ENCODE measurements at places on chromosomes 7 and 10.
A peak's percentile ranks its signal among the peaks of the same experiment; 100 is the strongest.

DNA sequence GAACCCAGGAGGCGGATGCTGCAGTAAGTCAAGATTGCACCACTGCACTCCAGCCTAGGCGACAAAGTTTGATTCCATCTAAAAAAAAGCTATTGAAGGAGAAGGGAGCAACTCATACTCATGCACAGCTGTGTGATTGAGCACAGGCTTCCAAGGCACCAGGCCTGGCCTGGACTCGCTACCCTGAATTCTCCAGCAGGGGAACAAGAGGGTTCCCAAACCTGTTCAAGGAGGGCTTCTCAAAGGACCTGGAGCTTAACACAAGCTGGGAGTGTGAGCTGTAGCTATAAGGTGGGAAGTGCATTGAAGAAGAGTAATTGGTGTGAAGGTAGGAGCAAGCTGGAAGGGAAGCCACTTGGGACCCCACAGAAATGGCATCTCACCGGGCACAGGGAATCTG lies 15.1 kb upstream of the DDIT4 start:
- H3K36me3 ChIP-seq, result no peaks in the 10 kb centered on the region
- peaks cover 63% of the 10 kb centered on the region for H3K4me1 ChIP-seq
- H3K27ac ChIP-seq, result peak overlapping the region; percentile 79
- no peak for DNase-seq
- H3K4me3 ChIP-seq, result no peak overlapping the region
- no peaks in the 10 kb centered on the region for H3K27me3 ChIP-seq

DNA sequence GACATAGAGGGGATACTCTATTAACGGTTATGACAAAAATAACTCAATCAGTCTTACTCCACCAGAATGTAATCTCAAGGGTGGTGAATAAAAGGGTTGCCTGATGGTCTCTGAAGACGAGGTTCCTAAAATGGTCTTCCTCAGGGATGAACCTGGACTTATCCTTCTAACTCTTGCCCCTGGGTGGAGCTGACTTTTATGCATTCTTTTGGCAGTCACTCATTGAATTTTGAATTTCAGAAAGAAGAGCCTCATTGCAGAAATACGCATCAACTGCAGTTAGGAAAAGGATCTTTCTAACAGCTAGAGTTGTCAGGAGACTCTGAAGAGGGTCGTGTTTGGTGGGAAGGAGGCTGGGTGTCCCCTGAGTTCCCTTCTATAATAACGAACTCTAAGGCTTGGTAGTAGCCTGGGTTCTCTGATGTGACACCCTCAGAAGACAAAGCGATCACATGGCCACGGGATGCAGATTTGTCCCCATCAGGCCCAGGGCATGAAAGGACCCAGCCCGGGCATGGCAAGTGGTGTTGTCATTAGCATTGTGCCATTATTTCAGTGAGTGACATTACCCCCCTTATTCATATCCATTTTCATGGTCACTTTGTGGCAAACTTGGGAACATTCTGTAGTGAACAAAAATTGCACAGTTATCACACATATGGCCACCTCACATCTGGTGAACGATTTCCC lies 58.6 kb upstream of the JCAD start:
- DNase-seq, result no peak
- peaks cover 19% of the 10 kb centered on the region for H3K27me3 ChIP-seq
- H3K4me3 ChIP-seq, result no peak overlapping the region
- peaks cover 18% of the 10 kb centered on the region for H3K4me1 ChIP-seq

DNA sequence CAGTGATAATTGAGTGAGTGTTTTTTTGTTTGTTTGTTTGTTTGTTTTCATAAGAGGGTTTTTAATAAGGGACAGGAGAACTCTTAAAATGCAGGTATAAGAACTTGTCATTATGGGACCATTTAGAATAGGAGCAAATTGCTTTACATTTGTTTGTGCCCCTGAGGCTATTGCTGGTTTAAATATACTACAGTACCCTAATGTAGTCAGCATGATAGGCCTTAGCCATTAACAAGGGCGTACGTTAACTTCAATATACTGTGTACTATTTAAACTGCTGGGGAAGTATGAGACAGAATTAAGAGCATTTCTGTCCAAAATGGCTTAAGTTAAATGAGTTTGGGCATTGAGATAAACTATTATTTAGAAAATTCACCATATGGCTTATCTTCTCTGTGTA lies 26.2 kb downstream of the PRKAR2B start:
- H3K36me3 ChIP-seq, result no peaks in the 10 kb centered on the region
- DNase-seq, result no peak
- H3K27ac ChIP-seq, result no peak overlapping the region
- H3K4me1 ChIP-seq, result no peaks in the 10 kb centered on the region

GRCh38 chr7:31192986-31193385 lies 140.9 kb downstream of the ADCYAP1R1 start:
- H3K36me3 ChIP-seq, result no peaks in the 10 kb centered on the region
- no peak for DNase-seq
- no peaks in the 10 kb centered on the region for H3K4me1 ChIP-seq
- no peak overlapping the region for H3K4me3 ChIP-seq

DNA sequence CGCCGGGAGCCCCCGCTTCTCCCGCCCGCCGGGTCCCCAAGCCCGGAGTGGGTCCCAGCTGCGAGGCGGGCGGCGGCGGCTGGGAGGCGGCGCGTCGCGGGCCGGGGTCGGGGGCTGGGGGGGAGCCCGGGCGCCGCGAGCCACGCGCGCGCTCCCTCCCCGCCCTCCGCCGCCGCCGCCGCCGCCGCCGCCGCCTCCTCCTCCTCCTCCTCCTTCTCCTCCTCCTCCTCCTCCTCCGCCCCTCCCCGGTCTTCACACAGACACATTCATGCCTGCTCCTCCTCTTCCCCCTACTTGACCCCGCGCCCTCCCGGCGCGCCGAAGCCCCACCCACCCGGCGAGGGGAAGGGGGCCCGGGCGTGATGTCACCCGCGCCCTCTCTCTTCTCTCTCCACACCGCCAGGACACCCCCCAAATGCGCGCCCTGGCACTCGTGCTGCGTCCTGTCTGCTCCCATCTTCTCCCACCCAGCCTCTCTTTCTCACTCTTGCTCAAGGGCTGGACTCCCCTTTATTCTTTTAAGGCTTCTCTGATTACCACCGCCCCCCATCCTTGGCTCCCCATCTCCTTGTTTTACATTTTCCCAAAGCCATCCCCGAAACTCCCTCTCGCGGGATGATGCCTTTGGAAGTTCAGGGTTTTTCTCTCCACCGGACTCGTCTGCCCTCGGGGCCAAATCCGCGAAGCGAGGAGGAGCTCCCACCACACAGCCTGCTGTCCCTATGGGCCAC lies 967 bp upstream of the GLI3 start:
- H3K27ac ChIP-seq, result no peak overlapping the region
- H3K36me3 ChIP-seq, result no peaks in the 10 kb centered on the region
- peaks cover 78% of the 10 kb centered on the region for H3K27me3 ChIP-seq
- peaks cover 8% of the 10 kb centered on the region for H3K4me1 ChIP-seq
- DNase-seq, result no peak

DNA sequence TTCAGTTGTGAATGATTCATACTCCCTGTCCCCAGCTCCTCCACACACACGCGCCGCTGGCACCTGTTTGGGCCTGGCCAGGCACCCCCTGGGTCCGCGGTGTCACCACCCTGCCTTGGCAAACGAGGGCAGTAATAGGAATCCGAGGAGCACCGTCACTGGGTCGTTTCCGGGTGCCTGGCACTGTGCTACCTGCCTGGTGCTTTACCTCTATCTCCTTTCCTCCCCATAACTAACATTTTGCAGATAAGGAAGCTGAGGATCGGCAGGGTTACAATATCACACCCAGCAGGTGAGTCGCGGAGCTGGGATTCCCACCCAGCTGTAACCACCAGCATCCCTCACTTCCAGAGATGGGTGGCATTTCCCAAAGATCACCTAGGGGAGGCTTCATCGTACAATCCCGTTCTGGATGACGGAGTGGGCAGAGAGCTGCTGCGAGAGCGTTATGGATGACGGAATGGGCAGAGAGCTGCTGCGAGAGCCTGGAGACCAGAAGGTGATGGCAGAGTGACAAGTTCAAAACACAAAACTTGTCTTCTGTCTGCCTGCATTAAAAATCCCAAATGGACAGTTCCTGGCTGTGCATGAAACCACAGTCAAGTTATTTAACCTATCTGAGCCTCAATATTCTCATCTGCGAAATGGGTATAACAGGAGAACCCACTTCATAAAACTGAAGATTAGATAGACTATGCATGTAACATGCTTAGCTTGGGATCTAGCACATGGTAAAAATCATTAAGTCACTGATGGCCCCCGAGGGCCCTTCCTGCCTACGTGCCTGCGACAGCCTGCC lies 1.1 kb upstream of the HSPA12A start:
- no peaks in the 10 kb centered on the region for H3K4me1 ChIP-seq
- H3K27ac ChIP-seq, result no peak overlapping the region
- H3K27me3 ChIP-seq, result peaks cover 41% of the 10 kb centered on the region
- no peaks in the 10 kb centered on the region for H3K36me3 ChIP-seq

DNA sequence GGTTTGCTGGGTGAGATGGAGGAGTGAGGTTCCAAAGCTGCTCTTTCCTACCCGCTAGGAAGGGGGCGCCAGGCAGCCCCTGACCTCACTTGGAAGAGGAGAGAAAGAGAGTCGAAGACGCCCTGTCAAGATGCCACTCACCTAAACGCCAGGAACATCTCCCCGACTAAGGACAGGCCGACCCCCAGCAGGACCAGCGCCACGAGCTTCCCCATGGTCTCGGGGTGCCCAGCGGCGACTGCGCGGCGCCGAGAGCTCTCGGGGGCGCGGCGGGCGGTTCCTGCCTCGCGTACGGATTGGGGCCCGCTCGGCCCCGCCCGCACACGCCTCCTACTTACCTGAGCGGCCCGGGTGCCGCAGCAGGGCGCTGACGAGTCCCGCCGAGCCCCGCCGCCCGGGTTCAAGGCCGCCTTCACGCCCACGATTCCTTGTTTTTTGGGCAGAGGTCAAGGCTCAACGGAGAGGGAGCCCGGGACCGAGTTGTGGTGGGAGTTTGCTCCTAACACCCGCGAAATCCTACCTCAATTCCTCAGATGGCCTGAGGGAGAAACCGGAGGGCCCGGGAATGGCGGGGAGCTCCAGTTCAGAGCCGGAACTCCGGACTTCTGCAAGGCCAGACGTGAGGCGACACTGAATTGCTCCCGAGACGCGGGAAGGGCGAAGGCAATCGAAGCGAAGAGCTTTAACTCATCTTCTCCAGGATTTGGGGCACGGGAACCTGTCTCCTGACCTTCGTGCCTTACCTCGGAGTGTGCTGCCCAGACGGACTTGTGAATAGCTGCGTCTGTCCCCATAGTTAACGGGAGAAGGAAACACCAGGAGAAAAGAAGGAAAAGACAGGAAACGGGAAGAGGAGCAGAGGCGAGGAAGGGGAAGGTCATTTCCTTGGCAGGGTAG lies at the start of gene PON3:
TSS of gene PON3 (minus strand) at position 240 of the 897 bp plus-strand sequence. CDS start at position 215, 25 bp downstream.
- peaks cover 3% of the 10 kb centered on the region for H3K4me1 ChIP-seq
- no peaks in the 10 kb centered on the region for H3K36me3 ChIP-seq
- no peak within 1 kb of the TSS for H3K27ac ChIP-seq
- DNase-seq, result peak; percentile 43

DNA sequence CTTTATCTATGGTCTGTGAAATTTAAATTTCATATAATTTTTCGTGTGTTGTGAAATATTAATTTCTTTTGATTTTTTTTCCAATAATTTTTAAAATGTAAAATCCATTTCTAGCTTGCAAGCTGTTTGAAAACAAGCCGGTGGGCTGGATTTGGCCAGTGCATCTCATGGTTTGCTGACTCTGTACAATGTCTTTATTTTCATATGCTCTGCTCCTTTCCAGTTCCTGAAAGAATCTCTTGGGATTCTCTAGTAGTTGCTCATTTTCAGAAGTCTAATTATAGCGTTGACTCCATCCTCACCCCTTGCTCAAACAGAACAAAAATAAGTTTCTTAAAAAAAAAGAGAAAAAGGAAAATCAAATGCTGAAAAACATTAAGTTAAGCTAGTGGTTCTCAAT lies 21.4 kb downstream of the UBN2 start:
- no peak for DNase-seq
- peaks cover 19% of the 10 kb centered on the region for H3K36me3 ChIP-seq
- H3K4me3 ChIP-seq, result no peak overlapping the region
- no peaks in the 10 kb centered on the region for H3K27me3 ChIP-seq

GRCh38 chr7:92044148-92044547 lies 90.1 kb downstream of the CYP51A1 start:
- no peaks in the 10 kb centered on the region for H3K27me3 ChIP-seq
- no peaks in the 10 kb centered on the region for H3K4me1 ChIP-seq
- no peak for DNase-seq
- no peak overlapping the region for H3K4me3 ChIP-seq
- H3K27ac ChIP-seq, result no peak overlapping the region
- peaks cover 39% of the 10 kb centered on the region for H3K36me3 ChIP-seq

DNA sequence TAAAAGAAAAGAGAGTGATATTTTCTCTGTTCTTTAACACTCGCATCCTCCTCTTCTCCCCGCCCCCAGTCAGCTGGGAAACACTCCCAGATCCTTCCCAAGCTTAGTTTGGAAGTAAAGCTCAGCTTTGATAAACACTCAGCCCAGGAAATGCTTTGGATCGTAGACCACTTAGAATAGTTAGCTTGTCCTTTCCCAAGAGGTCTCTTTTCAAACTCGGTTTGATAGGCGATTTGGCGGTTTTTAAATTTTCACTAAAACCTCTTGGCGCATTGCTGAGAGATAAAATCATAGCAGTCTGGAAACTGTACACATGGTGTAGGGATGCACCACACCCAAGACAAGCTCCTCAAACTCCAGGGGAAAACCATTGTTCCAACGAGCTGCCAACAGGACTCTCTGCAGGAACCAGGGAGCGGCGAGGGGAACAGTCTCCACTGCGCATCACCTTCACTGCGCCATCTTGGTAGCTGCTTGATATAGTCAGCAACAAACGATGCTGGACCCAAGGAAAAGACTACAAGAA lies 22.3 kb downstream of the SMURF1 start:
- no peak overlapping the region for H3K27ac ChIP-seq
- DNase-seq, result no peak
- H3K36me3 ChIP-seq, result peaks cover 27% of the 10 kb centered on the region
- H3K4me3 ChIP-seq, result no peak overlapping the region

- no peaks in the 10 kb centered on the region for H3K36me3 ChIP-seq
- no peak overlapping the region for H3K27ac ChIP-seq
- no peak overlapping the region for H3K4me3 ChIP-seq
- no peak for DNase-seq
Observed at GRCh38 chr7:151692721-151693120, 173.0 kb upstream of the RHEB start.

GRCh38 chr10:77118603-77119282 lies 518.9 kb downstream of the KCNMA1 start:
- no peaks in the 10 kb centered on the region for H3K4me1 ChIP-seq
- no peak for DNase-seq
- no peak overlapping the region for H3K4me3 ChIP-seq
- no peaks in the 10 kb centered on the region for H3K36me3 ChIP-seq

DNA sequence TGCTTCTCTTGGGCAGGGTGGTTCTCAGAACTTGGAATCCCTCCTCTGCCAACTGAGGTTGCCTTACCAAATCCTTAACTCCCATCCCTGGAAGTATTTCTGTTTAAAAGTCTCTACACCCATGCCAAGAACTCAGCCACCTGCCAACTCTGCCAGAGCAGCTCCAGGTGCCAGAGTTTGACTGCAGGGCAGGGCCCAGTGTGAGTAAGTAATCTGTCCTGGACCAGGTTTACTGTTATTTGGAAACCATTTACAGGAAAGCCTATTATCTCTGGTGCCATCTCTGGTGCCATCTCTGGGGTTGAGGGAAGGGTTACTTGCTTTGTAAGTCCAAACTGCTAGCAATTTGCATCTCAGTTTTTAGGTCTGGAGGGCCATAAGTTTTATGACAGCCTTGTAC lies 2.5 kb downstream of the TSPAN15 start:
- DNase-seq, result no peak
- H3K4me3 ChIP-seq, result no peak overlapping the region
- H3K4me1 ChIP-seq, result peaks cover 18% of the 10 kb centered on the region
- peaks cover 13% of the 10 kb centered on the region for H3K27me3 ChIP-seq
- no peaks in the 10 kb centered on the region for H3K36me3 ChIP-seq
